ENCODE measurements at places on chromosomes 5 and 9.

DNA sequence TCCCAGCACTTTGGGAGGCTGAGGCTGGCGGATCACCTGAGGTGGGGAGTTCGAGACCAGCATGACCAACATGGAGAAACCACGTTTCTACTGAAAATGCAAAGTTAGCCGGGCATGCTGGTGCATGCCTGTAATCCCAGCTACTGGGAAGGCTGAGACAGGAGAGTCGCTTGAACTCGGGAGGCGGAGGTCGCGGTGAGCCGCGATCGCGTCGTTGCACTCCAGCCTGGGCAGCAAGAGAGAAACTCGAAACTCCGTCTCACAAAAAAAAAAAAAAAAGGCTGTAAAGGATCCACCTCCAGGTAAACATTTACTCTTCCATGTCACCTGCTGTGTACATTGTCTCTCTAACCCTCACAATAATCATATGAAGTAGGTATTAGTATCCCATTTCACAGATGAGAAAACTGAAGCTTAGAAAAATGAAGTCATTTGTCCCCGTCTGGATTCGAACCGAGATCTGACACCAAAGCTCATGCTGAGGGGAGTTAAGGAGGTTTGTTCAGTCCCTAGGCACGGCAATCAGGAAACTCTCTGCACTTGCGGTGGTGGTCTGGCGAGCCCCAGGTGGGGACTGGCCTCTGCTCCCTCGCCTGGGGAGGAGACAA, 494 bp upstream of the DOCK2 start:
- no peak for DNase-seq

GRCh38 chr9:81052846-81053245, 636.5 kb downstream of the TLE1 start:
- no peak for DNase-seq

DNA sequence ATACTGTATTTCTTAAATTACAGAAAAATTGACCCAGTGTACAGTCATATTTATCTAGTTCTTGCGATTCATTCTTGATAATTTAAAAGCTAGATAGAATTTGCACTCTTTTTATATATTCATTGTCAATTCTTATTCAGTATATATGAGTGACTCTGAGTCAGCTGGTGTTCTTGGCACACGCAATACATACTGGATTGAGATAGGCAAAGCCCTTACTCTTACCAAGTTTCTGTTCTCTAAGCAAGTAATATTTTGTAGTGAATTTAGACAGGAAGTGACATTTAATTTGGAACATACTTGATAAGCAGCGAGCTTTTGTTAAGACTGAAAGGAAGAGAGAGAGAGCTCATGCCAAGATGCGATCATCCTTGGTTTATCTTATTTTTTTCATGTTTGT, 57.7 kb downstream of the GPBP1 start:
- no peak for DNase-seq

GRCh38 chr9:129719135-129719534, 33.7 kb downstream of the PTGES start:
- no peak for DNase-seq

DNA sequence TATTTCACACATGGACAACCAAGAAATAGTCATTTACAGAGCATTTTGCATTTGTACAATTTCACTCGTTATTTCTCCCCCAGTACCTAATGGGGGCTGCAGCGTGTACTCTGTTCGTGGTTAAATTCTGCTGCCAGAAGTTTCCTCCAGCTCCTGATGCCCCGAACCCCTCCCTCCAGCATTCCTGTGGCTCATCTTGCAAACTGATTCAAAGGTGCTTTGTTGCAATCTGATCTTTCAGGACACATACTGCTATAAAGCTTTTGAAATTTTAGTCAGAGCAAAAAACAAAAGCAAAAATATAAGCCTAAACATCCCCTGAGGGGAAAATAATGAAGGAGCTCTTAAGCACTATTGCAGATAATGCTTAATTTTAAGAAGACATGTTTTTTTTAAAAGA, 27.7 kb downstream of the UBLCP1 start:
- no peak for DNase-seq

DNA sequence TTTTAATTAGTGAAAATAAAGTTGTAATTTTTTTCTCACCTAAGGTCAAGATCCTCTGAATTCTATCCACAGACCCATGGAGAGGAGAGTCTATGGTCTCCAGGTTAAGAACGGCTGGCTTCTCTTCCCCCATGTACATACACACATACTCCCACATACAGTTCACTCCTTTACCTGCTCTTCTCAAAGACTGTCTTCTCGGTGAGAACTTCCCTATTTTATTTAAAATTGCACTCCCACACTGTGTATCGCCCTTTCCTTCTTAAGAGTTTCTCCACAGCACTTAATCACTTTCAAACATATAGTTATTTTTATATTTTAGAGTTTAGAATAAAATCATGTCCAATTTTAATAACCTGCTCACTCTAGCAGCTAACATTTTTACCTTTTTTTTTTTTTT, 3.6 kb upstream of the JADE2 start:
- DNase-seq: no peak

Data from neuronal stem cell (in vitro differentiated cells).